Colonic mucosa (tissue), 4 donors: ENCODE measurements at places on chromosomes 1 and 21. TPM values are rescaled to one million over a fixed set of nuclear protein-coding genes. Genes with fewer than 3 reads are reported as not detected.

The PRAMEF14 gene
- total RNA-seq, result not detected

The SLC5A9 gene
- 3.2 TPM for total RNA-seq

The SLC6A9 gene
- total RNA-seq, result 21.7 TPM

The WNT2B gene
- 4.3 TPM for total RNA-seq

The COL11A1 gene
- 0.88 TPM for total RNA-seq

The ANGPTL3 gene
- total RNA-seq, result not detected
